ENCODE measurements at places on chromosomes 3 and 15.

- peak; percentile 83 for DNase-seq
Measured at GRCh38 chr3:177574222-177574856, 377.1 kb upstream of the TBL1XR1 start.

- DNase-seq, result no peak
Measured at GRCh38 chr3:37668431-37668817, 193.3 kb upstream of the CTDSPL start.

DNA sequence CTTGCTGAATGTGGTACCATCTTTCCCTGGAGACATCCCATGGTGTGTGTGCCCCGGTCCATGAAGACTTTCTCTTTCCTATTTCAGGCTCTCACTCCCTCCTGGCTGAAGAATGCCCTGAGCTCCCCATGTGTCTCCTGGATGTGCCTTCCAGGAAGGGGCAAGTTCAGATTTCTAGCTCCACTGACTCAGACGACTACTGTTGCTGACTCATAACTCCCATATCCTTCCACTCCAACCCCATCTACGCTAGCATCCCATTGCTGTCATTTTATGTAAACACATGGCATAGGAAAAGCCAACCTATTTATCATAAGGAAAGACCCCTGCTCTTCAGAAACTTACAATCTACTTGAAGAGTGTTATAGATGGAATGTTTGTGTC lies 95.0 kb downstream of the ADCY5 start:
- DNase-seq, result no peak

DNA sequence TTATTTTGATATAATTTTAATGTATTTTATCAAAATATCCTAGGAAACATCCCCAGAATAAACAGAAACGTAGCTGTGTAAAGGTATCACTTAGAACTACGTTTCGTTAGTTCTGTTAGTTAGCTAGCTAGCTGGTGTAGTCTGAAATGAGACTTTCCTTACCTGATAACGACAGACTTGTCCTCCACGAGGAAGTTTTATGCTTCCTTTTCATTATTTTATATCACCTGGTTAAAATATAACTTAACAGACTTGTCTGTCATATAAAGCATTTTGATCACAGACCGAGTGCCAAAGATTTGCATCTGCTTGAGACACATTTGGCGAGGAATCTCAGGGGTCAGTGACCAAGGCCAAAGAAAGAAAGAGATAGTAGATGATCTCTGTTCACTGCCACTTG lies 829.5 kb downstream of the VGLL3 start:
- no peak for DNase-seq

All from endodermal cell (in vitro differentiated cells).